ENCODE measurements at places on chromosomes 7 and 10.

GRCh38 chr10:111338805-111339204 lies 262.0 kb downstream of the ADRA2A start:
- DNase-seq: no peak

DNA sequence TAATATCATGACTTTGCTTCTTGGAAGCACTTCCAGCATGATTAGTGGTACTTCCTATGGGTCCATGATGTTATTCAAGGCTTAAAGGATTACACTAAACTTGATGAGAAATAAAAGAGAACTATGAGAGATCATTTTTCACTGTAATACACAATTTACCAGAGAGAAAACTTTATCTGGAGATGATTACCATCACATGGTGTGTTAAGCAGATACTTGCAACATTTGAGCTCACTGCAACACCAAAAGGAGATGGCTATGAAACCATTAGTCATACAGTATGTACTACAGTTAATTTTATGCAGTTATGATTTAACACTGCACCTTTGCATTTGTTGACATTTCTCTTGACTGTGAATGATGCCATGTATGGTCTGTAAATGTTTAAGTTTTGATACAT lies 311.3 kb upstream of the AOAH start:
- DNase-seq: no peak

DNA sequence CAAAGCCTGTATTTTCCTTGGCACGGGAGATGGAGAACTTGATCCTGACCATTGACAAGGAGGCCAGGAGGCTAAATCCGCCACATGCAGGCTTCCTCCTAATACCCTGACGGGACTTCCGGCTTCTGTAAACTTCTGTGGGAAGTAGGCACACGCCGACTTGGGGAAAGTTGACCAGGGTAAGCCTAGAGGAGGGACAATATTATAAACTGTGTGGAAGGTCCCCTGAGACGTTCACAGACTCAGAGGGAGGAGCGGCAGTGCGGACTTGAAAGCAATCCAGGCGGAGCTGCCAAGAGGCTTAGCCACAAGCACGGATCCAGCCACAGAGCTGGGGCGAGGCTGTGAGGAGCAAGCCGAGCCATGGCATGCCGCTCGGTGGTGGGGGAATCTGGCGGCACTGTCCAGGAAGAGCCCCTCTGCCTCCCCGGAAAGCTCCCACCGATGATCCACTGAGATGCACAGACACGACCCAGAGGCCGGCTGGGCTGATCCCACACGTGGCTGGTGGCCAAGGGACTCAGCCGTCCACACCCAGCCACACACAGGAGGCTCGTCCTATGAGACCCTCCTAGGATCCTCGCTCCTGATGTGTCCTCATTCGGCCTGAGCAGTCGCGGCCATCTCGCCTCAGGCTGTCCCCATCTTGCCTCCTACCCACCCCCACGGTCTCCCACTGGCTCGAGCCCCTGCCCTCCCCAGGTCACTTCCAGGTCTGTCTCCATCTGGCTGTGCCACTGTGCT lies 40.0 kb upstream of the INSIG1 start:
- no peak for DNase-seq

- DNase-seq: no peak
Observed at GRCh38 chr7:139995017-139995915, 67.5 kb downstream of the PARP12 start.

GRCh38 chr10:11215471-11215870 lies 197.8 kb downstream of the CELF2 start:
- DNase-seq: no peak

DNA sequence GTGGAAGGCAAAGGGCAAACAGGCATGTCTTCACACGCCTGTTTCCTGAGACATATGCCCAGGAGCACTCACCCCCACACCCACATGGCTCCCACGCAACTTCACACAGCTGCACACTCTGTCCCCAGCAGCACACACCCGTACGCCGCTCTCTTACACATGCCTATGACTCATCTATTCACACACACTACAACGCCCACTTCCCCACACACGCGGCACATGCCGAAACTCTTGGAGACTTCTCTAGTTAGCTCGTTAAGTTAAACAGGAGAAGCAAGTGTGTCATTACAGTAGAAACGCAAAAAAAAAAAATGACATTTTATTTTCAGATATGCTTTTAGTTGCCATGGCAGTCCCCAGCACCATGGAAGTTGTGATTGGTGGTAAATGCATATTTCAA lies 6.7 kb downstream of the CALN1 start:
- no peak for DNase-seq

GRCh38 chr7:44633254-44634186 lies 27.1 kb downstream of the OGDH start:
- no peak for DNase-seq

DNA sequence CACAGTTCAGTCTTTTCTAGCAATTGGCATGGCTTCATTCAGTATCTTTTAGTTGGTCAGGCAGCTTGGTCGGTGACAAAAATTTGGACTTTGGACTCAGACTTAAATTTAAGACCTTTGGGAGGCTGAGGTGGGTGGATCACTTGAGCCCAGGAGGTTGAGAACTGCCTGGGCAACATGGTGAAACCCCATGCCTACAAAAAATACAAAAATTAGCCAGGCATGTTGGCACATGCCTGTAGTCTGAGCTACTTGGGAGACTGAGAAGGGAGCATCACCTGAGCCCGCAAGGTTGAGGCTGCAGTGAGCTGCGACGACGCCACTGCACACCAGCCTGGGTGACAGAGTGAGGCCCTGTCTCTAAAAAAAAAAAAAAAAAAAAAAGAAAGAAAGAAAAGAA lies 19.5 kb upstream of the ITPRID1 start:
- no peak for DNase-seq

DNA sequence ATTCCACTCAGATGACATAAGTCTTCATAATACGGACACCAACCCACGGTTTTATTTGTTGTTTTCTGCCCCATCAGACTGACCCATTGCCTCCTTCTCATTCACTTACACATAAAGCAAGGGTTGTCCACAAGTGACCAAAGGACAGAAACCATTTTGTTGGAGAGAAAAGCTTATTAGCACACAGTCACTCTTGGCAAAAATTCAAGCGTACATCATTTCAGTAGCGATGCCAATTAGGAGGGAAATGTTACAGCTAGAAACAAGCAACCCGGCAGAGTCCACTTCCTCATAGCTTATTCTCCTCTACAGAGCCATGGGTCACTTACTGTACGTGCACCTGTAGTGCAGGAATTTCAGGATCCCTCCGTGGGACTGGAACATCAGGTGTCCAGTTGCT lies 23.0 kb downstream of the ABLIM1 start:
- DNase-seq: no peak

Measured in NCI-H187 treated with DMSO at 0.1 percent for 48 hours (cell line).